ENCODE measurements at places on chromosomes 2 and 18. TPM values are rescaled to one million over a fixed set of nuclear protein-coding genes. Genes with fewer than 3 reads are reported as not detected.

DNA sequence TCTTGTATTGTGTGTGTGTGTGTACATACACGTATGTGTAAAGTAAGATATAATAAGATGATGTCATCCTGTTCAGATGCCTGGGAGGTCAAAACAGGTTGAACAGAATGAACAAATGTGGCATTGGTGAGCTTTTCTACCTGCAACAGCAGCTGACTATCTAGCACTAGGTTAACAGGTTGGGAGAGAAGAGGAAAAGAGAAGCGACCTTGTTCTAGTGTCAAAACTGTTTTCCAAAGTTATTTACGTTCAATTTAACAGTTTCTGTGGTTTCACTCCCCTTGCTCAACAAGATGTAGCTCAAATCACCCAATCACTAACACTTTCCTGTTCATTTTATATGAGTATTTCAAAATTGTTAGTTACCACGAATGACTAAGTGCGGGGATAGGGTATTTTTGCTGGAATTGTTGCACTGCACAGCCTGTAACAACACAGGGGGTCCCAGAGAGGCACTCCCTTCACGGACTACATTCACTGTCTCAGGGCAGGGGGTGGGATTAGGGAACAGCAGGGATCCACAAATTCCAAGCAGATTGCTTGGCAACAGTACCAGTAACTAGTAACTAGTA lies 67.5 kb upstream of the DTNB start:
- H3K27me3 ChIP-seq = no peaks in the 10 kb centered on the region
- H3K4me1 ChIP-seq = no peaks in the 10 kb centered on the region
- no peak for DNase-seq
- H3K27ac ChIP-seq = no peak overlapping the region

GRCh38 chr2:62526531-62527381 lies 20.8 kb upstream of the TMEM17 start:
- H3K36me3 ChIP-seq = no peaks in the 10 kb centered on the region
- H3K4me3 ChIP-seq = no peak overlapping the region
- DNase-seq = no peak

The FAP gene
- total RNA-seq = 4.3 TPM

The HTR2B gene
- 0.33 TPM for total RNA-seq

DNA sequence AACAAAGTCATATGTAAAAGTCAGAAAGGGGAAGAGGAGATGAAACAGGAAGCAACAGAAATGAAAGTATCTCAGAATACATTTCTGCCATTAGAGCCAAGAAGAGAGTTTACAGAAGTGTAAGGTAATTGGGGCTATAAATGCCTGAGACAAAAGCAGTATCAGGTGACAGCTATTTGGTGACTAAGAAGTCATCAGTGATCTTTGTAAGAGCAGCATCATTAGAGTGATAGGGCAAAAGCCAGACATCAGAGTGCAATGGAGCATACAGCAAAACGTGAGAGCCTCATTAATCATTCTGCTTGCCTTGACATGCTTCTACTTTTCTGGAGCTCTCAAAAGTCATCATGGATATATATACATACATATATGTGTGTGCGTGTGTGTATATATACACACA lies 804.7 kb upstream of the PIK3C3 start:
- no peaks in the 10 kb centered on the region for H3K27me3 ChIP-seq
- no peaks in the 10 kb centered on the region for H3K4me1 ChIP-seq
- H3K36me3 ChIP-seq = no peaks in the 10 kb centered on the region
- no peak overlapping the region for H3K4me3 ChIP-seq

GRCh38 chr2:197939787-197940186 lies 135.4 kb downstream of the PLCL1 start:
- no peaks in the 10 kb centered on the region for H3K36me3 ChIP-seq
- no peak overlapping the region for H3K27ac ChIP-seq
- H3K27me3 ChIP-seq = no peaks in the 10 kb centered on the region
- no peaks in the 10 kb centered on the region for H3K4me1 ChIP-seq
- no peak for DNase-seq

The TCF23 gene
- total RNA-seq = 0.13 TPM
